ENCODE measurements at places on chromosomes 1 and 21.

GRCh38 chr1:109928591-109929111, 18.0 kb downstream of the CSF1 start:
- DNase-seq: no peak

GRCh38 chr21:34535886-34536285, 23.9 kb upstream of the KCNE1 start:
- DNase-seq: no peak

- DNase-seq: peak; percentile 76
Measured at GRCh38 chr1:109438798-109439297, 12.6 kb upstream of the PSMA5 start.

GRCh38 chr1:84225646-84226045, 75.9 kb upstream of the SAMD13 start:
- no peak for DNase-seq

DNA sequence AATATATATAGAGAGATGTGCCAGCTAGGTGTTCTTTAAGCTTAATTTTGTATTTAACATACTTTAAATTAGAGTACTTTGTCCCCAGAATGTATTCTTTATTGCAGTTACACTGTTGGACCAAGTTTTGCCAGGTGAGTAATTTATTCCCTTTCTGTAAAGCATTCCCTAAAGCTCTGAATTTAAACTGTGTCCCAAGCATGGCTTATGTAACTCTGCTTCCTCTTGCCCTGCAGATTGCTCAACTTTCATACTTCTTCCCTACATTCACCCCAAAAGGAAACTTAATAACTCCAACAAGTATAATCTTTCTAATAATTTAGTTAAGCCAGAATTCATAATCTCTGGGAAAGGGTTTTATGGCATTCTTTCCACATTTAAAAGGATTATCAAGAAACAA, 5.6 kb downstream of the LYPLAL1 start:
- no peak for DNase-seq

- no peak for DNase-seq
Measured at GRCh38 chr21:33199100-33199464, 30.7 kb upstream of the IFNAR2 start.

- no peak for DNase-seq
Measured at GRCh38 chr1:205294934-205295333, 26.6 kb downstream of the NUAK2 start.
